ENCODE measurements at places on chromosomes 7 and 10. TPM values are rescaled to one million over a fixed set of nuclear protein-coding genes. Genes with fewer than 3 reads are reported as not detected.

The CDH23 gene
- total RNA-seq, result 0.12 TPM

The NODAL gene
- total RNA-seq, result not detected

The STAG3 gene
- 1.00 TPM for total RNA-seq

The HTR5A gene
- total RNA-seq, result not detected

The TMEM229A gene
- not detected for total RNA-seq

The ABCB1 gene
- total RNA-seq, result 0.50 TPM

The CYP2E1 gene
- total RNA-seq, result 0.37 TPM

The CCDC172 gene
- total RNA-seq, result not detected

The ANXA8 gene
- total RNA-seq, result 0.12 TPM

The HKDC1 gene
- total RNA-seq, result 10.6 TPM

The MET gene
- 128 TPM for total RNA-seq

The VSIR gene
- total RNA-seq, result 10.1 TPM

The EGFR gene
- total RNA-seq, result 75.5 TPM

The GRM8 gene
- not detected for total RNA-seq

The CLDN3 gene
- total RNA-seq, result 0.12 TPM

The JCAD gene
- 2.5 TPM for total RNA-seq

The LSM5 gene
- total RNA-seq, result 28.1 TPM

The PURB gene
- total RNA-seq, result 25.0 TPM

The ADAMTS14 gene
- 4.0 TPM for total RNA-seq

The VPS37D gene
- 9.2 TPM for total RNA-seq

The TYW1B gene
- 2.5 TPM for total RNA-seq

The OPN1SW gene
- not detected for total RNA-seq

The SPDYE2 gene
- not detected for total RNA-seq

The CALD1 gene
- total RNA-seq, result 609 TPM

The CRYGN gene
- total RNA-seq, result 0.25 TPM

The ZNF92 gene
- total RNA-seq, result 8.6 TPM

The METTL27 gene
- 51.5 TPM for total RNA-seq

The SLC26A3 gene
- total RNA-seq, result not detected

The ARID5B gene
- total RNA-seq, result 49.0 TPM

The UTF1 gene
- not detected for total RNA-seq

The ABI1 gene
- 29.1 TPM for total RNA-seq

The MMP21 gene
- under 0.01 TPM for total RNA-seq

The ZEB1 gene
- 252 TPM for total RNA-seq

The GPER1 gene
- 3.0 TPM for total RNA-seq

The COBL gene
- under 0.01 TPM for total RNA-seq

The RELN gene
- total RNA-seq, result 14.9 TPM

The PLAC9 gene
- 1.9 TPM for total RNA-seq

The HMX2 gene
- not detected for total RNA-seq
